ENCODE measurements at places on chromosomes 7 and 10. TPM values are rescaled to one million over a fixed set of nuclear protein-coding genes. Genes with fewer than 3 reads are reported as not detected.

- DNase-seq, result no peak
Observed at GRCh38 chr7:26567266-26567665, 275.6 kb downstream of the SNX10 start.

- no peak for DNase-seq
Observed at GRCh38 chr7:741850-742249, 14.8 kb upstream of the PRKAR1B start.

- no peak for DNase-seq
Observed at GRCh38 chr7:29107056-29107455, 39.3 kb downstream of the CPVL start.

DNA sequence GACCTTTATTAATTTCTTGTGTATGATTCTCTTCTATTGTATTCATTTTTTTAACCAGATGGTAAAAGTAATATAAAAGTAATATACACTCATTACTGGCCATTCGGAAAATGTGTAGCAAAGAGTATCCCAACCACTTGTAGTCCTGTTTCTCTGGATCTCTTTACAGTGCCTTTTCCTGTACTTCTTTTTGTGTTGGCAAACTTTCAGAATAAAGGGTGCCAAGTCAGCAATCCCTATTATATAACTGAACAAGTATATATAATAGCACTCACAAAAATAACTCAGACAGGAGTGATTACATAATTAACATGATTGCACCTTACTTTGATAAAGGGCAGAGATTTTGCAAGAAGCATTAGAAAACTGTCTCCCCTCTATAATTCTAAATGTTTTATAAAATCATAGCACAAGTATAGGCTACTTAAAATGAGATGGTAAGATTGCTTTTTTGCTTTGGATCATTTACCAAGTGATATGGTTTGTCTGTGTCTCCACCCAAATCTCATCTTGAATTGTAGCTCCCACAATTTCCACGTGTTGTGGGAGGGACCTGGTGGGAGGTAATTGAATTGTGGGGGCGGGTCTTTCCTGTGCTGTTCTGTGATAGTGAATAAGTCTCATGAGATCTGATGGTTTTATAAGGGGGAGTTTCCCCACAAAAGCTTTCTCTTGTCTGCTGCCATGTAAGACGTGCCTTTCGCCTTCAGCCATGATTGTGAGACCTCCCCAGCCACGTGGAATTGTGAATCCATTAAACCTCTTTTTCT, 41.5 kb upstream of the EPC1 start:
- no peak for DNase-seq

DNA sequence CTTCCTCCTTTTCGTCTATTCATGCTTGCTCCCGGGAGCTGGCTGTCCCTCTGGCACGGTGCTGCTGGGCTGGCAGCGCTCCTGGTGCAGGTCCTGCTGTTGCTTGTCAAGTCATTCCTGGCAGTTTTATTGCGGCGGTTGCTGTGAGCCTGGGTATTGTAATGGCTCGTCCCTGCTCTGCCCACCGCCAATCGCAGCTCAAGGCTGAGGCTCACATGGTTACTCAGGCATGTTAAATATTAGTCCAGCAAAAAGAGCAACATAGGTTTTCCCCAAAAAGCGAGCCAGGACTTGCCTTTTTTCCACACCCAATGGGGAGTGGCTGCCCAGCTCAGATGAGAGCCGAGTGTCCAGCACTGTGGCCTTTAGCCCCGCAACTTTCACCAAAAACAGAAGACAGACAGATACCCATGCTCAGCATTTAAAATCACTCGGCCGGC, 492.9 kb upstream of the FOXK1 start:
- DNase-seq, result no peak

- DNase-seq, result no peak
Observed at GRCh38 chr7:15218261-15218660, 315.7 kb upstream of the DGKB start.

Gene PRSS37
- total RNA-seq, result not detected

Gene CALML5
- not detected for total RNA-seq

Gene TMEM178B
- total RNA-seq, result 2.3 TPM

All from progenitor cell of endocrine pancreas (in vitro differentiated cells).